ENCODE measurements at places on chromosomes 16 and 17.
A peak's percentile ranks its signal among the peaks of the same experiment; 100 is the strongest.

DNA sequence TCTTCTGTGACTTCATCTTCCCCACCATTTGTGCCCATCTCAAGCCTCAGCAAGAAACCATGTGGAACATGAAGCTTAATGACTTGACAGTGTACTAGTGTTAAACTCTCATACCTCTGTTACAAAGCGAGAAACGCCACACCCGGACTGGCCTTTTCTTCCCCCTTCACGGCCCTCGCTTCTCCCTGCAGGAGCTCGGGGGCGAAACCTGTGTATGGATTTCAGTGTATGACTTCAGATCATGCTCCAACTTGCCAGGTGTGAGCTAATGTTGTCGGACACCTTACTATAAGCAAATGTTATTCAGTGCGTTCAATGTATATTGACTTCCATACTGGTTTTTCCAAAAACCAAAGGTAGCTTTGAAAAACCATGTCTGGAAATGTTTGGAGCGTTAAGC is 20.1 kb upstream of the SLC5A11 start:
- no peak for DNase-seq

DNA sequence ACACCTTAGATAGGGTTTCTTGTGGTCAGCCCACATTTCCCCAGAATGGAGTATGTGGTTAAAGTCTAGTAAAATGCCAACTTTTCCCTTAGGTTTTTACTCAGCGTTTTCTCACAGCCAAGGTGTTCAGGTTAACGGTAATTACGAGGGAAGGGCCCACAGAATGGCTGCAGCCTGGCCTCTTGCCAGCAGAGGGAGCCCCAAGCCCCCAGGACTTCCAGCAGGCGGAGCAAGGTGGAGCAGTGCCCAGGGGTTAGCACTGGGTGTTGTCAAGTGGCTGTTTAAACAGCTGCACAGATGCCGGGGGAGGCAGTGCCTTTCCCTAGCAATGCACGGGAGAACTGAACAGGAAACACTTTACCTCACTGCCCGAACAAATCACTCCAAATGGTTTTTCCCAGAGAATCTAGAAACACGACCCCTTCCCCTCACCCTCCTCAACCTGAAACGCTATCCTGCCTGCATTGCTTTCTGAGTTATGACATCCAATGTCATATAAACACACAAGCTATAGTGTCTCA is 6.6 kb downstream of the PHB1 start:
- peak; percentile 67 for DNase-seq

- no peak for DNase-seq
Observed at GRCh38 chr17:67642488-67642887, 75.2 kb upstream of the NOL11 start.

- DNase-seq, result no peak
Observed at GRCh38 chr16:85282842-85283241, 170.6 kb upstream of the CIBAR2 start.

- DNase-seq, result no peak
Observed at GRCh38 chr17:6138761-6139446, 68.7 kb downstream of the WSCD1 start.

- no peak for DNase-seq
Observed at GRCh38 chr16:11423315-11424117, 78.3 kb downstream of the RMI2 start.

- no peak for DNase-seq
Observed at GRCh38 chr17:9809409-9809808, 12.5 kb downstream of the GSG1L2 start.

DNA sequence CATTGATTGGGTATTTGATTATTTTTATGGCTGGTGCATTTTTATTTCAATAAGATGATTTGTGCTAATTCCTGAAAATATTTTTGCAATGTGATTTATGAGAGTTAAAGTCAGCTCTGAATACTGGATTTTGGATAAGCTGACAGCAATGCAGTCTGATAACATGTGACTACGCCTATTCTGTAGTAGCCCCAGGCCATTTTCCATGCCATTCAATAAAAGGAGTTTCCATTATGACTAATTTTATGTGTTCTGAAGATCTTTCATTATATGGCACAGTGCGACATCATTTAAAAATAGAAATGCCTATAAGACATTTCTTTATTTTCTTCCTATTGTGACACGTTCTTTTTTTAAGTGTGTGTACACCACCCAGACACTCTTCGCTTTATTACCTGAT is 46.3 kb downstream of the KCNJ2 start:
- DNase-seq, result no peak

DNA sequence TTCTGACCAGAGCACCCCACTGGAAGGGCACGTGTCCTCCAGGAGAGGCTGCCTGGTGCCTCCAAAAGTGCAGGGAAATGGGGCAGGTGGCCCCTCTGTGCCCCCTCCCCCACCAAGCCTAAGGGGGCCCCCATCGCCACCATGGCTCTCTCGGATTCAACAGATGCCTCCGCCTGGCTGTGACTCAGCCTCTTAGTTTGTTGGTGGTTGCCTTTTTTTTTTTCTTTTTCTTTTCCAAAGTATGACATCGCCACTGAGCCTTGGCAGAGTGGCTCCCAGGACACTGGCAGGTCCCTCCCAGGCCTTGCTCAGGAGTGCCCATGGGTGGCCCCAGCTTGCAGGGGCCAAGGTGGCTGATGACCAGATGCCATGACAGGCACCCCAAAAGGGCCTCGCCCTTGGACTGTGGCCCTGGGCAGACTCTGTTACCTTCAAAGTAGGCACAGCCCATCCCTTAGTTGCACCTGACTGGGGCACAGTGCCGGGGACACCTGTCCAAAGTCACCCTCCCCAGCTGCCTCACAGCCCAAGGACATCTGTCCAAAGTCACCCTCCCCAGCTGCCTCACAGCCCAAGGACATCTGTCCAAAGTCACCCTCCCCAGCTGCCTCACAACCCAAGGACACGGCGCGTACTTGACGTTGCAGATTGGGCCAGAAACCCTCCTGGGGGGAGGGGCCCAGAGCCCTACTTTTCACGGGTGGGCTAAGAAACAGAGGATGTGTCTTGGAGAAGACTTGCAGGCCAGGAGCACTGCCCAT is 29.6 kb downstream of the NPTX1 start:
- no peak for DNase-seq

DNA sequence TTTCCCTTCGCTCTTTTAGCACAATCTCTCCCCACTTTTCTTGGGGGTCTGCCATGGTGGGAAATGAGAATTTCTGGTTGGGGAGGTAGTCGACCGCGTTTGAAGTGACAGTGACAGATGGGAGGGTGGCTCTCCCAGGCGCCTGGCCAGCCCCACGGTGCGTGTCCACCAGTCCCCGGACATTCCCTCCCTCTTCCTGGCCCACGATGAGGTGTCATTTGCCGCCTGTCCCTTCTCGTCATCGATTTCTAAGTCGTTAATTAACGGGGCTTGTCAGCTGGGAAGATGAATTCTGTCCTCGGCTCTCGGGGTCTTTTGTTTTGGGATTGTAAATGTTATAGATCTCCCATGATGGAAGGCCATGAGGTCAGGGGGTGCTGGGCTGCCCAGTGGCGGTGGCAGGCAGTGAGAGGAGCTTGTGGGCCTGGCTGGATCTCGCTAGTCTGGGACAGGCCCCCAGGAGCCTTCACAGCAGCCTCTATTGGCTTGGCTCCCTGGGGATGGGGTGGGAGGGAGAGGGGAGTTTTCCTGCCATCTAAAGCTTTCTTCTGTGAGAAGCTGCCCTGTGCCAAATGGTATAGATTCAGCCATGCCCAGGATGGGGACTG is 164.2 kb downstream of the MRM1 start:
- DNase-seq, result no peak

GRCh38 chr16:85963753-85964285 is 64.9 kb downstream of the IRF8 start:
- no peak for DNase-seq

DNA sequence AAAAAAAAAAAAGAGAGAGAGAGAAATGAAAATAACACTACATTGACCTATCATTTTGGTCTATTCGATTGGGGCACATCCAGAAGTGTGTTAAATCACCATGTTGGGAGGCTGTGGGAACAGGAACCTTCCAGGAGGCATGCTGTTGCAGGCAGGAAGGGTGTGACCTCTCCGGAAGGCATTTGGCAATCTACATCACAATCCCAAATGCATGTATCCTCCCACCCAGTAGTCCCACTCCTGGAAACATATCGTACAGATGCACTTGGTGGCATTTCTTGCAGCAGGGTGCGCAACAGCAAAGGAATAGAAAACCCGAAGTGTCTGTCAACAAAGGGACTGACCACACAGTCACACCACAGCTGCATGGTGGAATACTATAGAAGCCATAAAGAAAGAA is 7.9 kb downstream of the PLLP start:
- no peak for DNase-seq

DNA sequence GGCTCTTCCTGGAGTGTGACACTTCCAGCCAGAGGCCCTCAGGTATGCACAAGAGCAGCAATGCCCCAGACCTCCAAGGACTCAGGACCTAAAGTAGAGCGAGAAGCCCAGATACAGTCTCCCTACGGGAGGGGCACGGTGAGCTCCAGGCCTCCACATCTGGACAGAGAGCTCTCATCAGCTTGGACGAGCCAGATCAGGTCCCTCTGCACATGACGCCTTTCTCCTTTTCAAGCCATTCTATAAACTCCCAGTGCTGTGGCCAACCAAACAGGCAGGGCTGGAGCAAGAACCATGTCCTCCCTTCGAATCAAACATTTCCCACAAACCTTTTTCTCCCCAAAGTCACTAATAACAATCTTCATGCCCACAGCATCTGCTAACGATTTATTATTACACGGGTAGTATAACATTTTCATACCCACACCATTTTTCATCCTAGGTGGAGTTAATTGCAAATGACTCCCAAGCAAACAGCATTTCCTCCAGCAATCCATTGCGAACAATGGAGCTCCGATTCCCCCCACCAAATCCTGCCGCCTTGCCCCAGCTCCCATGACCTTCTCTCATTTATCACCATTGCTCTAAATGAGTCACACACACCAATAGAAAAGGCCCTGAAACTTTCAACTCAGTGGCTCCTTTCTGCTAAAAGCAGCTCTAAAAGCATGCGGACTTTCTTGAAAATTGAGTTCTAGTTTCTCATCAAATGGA is 24.2 kb upstream of the NLRP1 start:
- DNase-seq, result no peak

DNA sequence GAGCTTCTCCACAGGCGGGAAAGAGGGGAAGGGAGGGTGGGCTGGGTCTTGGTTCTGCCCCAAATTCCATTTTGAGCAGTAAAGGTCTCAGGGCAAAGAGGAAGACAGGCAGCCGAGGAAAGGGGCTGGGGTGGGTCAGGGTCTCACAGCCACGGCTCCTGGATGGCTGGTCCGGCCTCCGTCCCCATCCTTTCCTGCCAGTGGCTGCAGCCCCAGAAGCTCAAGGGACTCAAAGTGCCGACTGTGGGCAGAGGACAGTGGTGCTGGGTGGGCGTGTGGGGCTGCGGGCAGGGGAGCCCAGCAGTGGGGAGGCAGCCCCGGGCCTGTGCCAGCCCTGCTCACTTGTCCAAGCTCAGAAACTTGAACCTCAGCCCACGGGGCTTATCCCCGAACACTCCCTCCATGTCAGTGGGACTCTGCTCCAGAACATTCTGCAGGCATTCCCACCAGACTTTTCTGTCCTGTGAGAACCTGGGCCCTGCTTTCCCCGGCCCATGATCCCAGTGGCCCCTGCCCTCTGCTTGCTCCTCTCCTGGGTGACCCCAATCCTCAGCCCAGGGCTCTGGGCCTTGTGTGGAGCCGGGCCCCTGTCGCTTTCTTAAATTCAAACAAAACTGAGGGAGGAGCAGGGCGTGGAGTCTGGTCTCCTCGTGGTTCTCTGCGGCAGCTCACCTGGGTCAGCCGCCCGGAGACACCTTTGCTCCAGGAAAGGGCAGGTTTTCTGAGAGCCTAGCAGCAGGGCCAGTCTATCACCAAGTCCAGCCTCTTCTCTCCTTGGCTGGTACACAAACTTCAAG is 117.8 kb upstream of the METRNL start:
- DNase-seq, result no peak

GRCh38 chr16:3822366-3823045 is 58.0 kb downstream of the CREBBP start:
- no peak for DNase-seq

Measured in activated CD8-positive, alpha-beta memory T cell treated with anti-CD3 and anti-CD28 coated beads for 48 hours (primary cell).